ENCODE measurements at places on chromosomes 5 and 9.

DNA sequence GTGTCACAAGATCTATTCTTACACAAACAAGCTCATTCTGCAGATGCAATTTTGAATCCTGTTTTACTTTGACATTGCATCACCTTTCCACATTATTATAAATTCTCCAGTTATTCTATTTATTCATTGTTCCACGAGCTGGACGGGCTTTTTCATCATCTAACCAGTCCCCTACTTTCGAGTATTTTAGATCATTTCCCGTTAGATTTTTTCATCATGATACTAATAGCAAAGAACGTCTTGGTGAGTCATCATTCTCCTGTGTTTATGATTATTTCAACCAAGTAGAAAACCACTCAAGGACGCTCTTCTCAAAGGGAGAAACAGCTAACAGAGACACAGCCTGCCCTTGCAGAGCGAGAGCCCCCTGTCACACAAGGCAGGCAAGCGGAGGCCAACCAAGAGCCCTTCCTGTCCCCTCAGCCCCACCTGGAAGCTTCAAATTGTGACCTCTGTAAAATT is 15.1 kb downstream of the BBLN start:
- no peak for DNase-seq

GRCh38 chr5:10704949-10705621 is 55.9 kb downstream of the DAP start:
- DNase-seq, result peak; percentile 27

DNA sequence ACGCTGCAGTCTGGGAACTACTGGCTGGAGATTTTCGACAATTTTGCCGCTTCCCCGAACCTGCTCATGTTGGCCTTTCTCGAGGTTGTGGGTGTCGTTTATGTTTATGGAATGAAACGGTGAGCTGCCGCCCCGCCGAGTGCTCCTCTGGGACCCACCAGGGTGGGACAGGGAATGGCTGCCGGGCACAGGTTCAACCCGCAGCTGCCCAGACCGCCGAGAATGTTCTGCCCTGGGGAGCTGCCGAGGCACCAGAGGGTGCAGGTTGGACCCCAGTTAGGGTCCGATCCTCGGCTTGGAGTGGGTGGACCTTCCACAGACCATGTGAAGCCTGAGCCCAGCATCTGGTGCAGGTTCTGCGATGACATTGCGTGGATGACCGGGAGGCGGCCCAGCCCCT is 19.1 kb downstream of the SLC6A18 start:
- DNase-seq, result no peak

- DNase-seq, result peak; percentile 72
These were observed 70.1 kb upstream of the SPATA31E1 start for GRCh38 chr9:87812375-87813118.

DNA sequence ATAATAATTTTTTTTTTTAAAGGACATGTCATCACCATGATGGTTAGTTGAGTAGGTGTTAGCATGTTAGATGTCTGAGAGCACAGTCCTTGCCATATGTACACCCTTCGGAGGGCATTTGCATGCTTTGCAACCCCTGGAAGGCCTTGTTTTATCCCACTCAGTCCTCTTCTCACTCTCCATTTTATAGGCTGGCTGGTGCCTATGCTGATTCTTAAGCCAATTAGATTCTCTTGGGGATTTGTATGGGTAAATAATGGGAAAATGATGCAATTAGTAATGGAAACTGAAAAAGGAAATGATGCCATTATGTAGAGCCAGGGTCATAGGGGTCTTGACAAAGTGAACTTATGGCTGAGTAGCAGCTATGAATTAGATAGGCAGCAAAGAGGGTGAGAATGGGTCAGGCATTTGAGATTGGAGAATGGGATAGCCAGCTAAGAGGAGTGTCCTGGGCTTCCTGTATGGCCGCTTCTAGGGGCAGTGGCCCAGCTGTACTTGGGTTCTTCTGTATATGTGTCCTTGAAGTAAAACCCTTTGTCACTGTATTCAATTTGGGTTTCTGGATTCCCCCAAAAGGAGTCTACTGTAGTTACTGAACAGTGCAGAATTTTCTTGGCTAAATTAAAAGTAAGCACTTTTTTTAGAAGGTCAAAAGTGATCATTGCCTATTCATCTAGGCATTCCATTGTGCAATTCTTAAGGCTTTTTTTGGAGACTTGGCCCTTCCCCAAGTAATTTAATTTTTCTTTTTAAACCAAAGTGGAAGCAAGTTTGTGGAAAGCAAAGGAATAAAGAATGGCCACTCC is 31.6 kb downstream of the LRRTM2 start:
- DNase-seq, result no peak

GRCh38 chr9:21317956-21318923 is 13.1 kb upstream of the IFNA5 start:
- DNase-seq, result peak; percentile 78

DNA sequence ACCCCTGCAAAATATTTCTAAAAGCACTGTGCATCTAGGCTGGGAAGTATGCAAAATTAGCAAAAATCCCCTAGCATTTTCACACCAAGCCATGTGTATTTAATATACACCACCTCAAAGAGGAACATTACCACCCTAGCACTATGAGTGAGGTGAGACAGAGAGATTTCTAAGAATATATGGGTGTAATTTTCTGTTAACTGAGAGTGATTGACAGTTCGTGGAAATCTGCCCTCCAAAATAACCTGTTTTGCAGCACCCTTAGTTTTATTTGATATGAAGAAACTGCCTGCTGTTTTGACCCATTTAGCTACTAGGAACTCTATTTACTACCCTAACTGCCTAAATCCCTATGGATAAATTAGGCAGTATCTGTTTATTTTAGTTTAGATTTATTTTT is 64.2 kb upstream of the CDKN2B start:
- no peak for DNase-seq

DNA sequence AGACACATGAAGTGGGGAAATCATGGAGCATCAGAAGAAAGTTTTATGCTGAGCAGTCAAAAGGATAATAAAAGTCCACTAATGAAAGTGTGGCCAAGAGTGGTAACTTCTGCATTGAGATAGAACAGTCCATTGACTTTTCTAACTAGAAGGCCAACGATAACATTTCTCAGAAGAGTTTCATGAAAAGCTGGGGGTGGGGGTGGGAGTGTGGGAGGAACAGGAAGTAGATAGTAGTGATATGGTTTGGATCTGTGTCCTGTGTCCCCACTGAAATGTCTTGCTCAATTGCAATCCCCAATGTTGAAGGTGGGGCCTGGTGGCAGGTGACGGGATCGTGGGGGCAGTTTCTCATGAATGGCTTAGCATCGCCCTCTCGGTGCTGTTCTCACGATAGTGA is 36.2 kb upstream of the SNAPC3 start:
- DNase-seq, result no peak

DNA sequence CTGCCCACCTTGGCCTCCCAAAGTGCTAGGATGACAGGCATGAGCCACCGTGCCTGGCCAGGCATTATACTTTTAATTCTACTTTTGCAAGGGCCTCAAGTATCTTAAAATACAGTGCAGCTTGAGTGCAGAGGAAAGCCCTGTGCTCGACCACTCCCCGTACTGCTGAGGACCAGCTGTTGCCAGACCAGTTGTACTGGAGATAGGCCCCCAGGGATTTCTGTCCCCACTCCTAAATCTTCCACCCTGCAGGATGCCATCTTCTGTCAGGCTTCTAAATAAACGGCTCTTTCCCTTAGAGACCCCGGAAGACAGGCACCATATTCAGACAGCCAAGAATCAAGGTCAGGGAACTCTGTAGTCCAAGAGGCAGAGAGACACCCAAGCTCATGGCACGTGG is 16.6 kb upstream of the PSMD5 start:
- no peak for DNase-seq

- DNase-seq, result peak; percentile 19
These were observed 1858.6 kb upstream of the CDH9 start for GRCh38 chr5:28896949-28897348.

GRCh38 chr5:7395432-7395946 is 449 bp upstream of the ADCY2 start:
- no peak for DNase-seq

GRCh38 chr9:8734760-8735159 is 935.2 kb upstream of the DMAC1 start:
- no peak for DNase-seq

GRCh38 chr5:94397508-94397907 is 220.9 kb downstream of the KIAA0825 start:
- peak; percentile 2 for DNase-seq

DNA sequence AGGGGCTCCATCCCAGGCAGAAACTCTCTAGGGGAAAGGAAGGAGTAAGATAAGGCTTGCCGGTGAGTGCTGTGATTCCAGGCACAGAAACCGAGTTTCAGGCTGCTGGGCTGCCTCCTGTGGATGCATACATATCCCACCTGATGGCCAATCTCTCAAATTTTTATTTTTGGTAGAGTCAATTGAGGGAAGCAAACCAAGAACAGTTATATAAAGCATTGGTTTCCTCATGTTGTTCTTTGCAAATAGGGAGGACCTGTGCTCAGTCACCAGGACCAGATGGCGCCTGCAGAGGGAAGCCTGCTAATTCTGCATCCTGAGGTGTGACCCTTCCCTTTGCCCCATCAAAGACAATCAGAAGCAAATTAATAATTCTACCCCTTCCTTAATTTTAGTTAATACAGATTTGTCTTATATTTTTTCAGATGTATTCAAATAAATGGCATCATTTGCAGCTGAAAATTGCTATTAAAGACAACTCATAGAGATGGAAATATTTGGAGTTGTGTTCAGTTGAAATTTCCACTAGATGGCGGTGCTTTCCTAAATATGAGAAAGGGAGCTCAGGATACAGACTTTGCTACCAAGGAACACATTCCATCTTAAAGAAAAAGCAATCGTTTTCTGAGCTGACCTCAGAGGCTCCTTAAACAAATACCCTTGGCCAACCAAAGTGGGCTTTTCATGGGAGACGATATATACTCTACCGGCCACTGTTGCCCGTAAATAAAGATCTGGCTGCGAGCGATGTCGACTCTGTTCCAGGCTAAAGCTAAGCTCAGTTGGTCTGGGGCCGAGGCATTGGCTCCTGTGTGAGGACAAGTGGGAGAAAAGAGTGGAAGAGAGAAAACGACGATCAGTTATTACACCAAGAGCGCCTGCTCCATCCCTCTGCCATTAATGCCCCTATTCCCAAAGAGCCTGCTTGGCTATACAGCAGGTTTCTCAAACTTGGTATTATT is 225.7 kb upstream of the KLF9 start:
- DNase-seq, result peak; percentile 74

GRCh38 chr5:137600721-137601360 is 101.7 kb upstream of the SPOCK1 start:
- DNase-seq, result no peak

GRCh38 chr5:165622864-165623536 is 2117.6 kb downstream of the MAT2B start:
- no peak for DNase-seq

GRCh38 chr9:15837079-15837679 is 284.3 kb downstream of the CCDC171 start:
- peak; percentile 83 for DNase-seq

- DNase-seq, result no peak
These were observed 182.4 kb downstream of the RGS3 start for GRCh38 chr9:113645978-113646253.

- no peak for DNase-seq
These were observed 5.6 kb downstream of the ZNF462 start for GRCh38 chr9:106868565-106868964.

DNA sequence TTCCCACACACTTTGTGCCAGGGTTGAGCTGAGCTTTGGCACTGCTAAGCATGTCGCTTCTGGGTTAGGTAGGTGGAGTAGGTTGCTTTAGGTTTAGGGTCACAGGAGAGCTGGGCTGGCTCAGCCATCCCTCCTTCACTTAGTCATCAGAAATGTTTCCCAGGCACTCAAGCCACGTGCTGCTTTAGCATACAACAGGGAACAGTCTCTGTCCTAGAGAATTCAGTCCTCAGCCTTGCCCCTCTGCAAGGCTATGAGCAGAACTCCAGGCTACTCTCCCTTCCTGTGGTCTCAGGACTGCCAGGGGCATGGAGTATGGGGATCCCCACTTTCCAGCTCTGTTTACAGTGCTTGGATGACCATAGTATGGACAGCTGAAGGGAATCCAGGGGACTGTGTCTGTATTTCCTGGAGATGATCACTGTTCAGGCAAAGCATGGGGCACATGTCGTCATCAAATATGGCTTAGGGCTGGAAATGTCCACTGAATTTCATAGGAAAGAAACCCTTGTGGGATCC is 7.5 kb upstream of the ANKRD33B start:
- DNase-seq, result no peak

DNA sequence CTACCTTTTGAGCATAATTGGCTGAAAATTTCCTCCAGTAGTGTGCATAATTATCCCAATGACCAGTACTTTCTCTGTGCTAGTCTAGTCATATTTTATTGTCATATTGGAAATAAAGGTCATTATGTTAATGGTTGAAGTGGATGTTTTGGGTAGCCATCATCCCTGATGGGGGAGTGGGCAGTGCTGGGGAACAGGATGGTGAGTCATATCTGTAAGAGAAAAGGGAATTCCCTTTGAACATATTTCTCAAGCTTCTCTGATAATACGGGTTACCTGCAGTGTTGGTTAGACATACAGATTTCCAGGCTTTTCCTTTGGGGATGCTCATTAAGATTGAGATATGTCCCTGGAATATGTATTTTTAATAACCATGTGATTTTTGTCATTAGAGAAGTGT is 33.3 kb upstream of the SPATA31D4 start:
- no peak for DNase-seq

- peak; percentile 73 for DNase-seq
These were observed 6.7 kb downstream of the CDC37L1 start for GRCh38 chr9:4686112-4686511.

DNA sequence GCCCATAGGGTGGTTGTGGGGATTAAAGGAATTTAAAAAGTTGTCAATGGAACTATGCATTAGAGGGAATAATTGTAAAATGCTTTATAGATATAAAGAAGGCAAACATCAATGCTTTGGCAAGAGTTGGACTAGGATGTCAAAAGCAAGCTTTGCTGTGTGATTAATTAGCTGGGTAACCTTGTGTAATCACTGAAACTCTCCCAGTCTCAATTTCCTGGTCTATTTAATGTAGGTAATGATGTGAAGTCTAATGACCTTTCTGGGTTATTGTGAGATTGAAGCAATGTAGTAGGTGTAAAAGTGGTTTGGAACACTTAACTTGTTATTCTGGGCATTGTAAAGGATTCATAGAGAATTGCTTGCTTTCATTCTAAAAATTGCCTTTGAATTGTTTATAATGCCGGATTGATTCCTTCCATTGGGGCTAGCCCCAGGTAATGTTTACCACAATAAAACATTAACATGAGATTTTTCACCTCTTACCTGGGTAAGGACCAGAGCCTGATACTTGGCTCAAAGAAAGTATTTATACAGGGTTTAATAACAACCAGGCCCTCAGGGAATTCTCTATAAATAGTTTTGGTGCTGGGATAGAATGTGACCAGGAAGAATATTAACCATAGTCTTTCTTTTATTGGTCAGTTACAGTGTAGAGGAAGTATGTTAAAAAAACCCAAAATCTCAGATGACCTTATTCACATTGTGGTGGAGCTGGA is 30.0 kb upstream of the CLINT1 start:
- DNase-seq, result no peak

- DNase-seq, result no peak
These were observed 59.7 kb downstream of the GGTA1 start for GRCh38 chr9:121439711-121440664.

GRCh38 chr5:97224112-97224750 is 41.2 kb upstream of the RIOK2 start:
- DNase-seq, result no peak

GRCh38 chr5:141879426-141879759 is 1.2 kb upstream of the PCDH1 start:
- no peak for DNase-seq
